ENCODE measurements at places on chromosomes 2 and 18.
A peak's percentile ranks its signal among the peaks of the same experiment; 100 is the strongest.

GRCh38 chr2:138777996-138778395, 2.2 kb downstream of the NXPH2 start:
- no peak for DNase-seq

GRCh38 chr2:64540615-64541014, 16.5 kb downstream of the AFTPH start:
- no peak for DNase-seq

DNA sequence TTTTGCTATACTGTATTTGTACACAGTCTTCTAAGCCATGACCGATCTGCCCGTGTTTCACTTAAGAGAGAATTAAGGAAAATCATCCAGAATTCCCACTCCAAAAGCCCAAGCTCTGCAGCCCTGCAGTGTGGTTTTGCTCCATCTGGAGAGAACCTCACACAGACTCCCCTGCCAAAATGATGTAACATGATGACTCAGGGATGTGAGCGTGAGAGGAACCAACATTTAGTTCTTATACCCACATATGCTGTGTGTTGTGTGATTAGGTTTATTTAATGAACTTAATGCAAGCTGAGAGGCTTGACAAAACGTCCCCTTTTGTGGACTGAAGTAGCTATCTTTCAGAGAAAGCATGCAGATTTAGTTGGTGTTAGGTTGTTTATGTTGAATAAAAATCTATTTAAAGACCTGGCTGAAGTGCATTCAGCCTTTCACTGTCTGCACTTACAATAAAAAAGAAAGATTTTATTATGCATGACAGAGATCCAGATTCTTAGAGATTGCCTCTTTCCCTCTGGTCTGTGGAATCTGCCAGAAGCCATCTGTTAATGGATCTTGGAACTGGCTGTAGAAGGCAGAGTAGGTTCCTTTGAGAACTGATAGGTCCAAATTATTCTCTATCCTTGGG, 6.3 kb downstream of the RAB12 start:
- no peak for DNase-seq

- no peak for DNase-seq
Observed at GRCh38 chr2:232336981-232337720, 41.4 kb upstream of the ALPP start.

DNA sequence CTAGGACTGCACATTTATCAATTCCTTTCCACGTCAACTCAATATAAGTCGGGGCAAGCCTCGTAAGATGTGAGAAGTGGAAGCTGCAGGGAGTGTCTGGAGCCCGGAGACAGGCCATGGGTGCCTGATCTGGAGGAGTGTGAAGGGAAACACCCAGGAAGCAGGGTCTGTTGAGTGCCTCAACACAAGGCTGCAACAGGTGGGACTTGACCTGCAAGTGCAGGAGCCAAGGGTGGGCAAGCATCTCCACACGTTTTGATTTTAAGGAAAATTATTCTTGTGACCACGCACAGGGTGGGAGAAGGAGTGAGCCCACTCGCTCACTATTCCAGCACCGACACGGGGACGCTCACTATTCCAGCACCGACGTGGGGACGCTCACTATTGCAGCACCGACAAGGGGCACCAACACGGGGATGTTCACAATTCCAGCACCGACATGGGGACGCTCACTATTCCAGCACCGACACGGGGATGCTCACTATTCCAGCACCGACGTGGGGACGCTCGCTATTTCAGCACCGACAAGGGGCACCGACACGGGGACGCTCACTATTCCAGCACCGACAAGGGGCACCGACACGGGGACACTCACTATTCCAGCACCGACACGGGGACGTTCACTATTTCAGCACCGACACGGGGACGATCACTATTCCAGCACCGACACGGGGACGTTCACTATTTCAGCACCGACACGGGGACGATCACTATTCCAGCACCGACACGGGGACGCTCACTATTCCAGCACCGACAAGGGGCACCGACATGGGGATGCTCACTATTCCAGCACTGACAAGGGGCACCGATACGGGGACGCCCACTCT, 197.3 kb downstream of the EIPR1 start:
- DNase-seq, result no peak

DNA sequence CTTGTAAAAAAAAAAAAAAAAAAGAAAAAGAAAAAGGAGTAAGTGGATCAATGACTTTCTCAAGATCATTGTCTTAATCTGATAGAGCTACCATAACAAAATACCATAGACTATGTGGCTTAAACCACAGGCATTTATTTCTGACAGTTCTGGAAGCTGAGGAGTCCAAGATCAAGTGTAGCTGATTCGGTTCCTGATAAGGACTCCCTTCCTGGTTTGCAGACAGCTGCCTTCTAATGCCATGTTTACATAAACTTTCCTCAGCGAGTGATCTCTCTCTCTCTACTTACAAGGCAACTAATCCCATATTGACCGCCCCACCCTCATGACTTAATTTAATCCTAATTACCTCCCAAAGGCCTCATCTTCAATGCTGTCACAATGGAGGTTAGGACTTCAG, 36.5 kb upstream of the SIX2 start:
- no peak for DNase-seq

- no peak for DNase-seq
Observed at GRCh38 chr2:164911832-164912231, 43.5 kb downstream of the SLC38A11 start.

DNA sequence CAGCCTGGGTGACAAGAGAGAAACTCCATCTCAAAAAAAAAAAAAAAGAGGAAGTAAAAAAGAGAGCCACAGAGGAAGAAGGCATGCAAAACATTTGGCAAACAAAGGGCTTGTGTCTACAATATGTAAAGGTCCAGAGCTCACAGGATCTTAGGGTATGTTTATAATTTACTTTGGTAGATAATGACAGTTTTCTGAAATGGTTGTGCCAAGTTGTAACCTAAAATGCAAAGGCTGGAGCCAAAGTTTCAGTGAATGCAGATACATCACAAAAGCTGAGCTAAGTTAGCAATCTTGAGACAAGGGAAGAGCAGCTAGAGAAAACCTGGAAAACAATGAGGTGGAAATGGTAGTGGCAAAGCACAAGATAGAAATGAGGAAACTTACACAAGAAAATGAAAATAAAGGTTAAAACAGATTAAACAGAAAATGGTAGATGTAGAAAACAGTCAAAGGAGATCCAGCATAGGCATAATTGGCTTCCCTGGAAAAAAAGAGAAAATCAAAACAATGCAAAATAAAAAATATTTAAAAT, 77.5 kb upstream of the HK2 start:
- no peak for DNase-seq

- no peak for DNase-seq
Observed at GRCh38 chr2:236859908-236860307, 225.8 kb upstream of the COPS8 start.

DNA sequence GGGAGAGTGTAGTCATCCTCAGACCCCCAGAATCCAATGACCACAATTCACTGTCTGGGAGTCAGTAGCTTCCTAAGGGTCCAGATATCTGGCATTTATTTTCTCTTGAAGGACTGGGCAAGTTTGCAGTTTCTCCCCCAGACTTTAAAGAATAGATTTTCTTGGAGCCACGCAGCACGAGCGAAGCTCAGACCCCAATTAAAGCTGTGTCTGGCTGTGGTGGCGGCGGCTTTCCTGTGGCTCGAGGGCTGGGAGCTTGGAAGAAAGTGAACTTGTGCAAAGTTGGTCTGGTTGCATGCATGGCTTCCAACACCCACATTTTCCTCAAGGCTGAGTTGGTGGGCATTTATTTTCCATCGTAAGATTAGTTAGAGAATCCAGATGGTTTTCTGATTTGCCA, 105.0 kb downstream of the ACKR3 start:
- DNase-seq, result no peak

DNA sequence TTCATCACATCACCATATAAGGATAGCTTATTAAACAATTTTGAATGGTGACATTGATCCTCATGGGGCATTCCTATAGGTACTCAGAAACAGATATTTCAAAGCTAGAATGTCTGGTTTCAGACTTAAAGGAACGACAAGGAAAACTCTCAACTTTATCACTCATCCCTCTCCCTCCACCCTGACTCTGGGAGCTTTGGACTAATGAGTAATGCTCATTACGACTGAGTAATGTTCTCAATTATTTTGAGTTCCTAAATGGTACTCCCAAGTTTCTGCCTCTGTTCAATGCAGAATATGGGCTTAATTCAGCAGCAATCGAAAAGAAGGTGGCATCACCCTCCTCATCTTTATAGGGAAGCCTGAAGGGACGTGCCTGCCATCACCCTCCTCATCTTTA, 43.4 kb downstream of the RFX8 start:
- DNase-seq, result no peak

DNA sequence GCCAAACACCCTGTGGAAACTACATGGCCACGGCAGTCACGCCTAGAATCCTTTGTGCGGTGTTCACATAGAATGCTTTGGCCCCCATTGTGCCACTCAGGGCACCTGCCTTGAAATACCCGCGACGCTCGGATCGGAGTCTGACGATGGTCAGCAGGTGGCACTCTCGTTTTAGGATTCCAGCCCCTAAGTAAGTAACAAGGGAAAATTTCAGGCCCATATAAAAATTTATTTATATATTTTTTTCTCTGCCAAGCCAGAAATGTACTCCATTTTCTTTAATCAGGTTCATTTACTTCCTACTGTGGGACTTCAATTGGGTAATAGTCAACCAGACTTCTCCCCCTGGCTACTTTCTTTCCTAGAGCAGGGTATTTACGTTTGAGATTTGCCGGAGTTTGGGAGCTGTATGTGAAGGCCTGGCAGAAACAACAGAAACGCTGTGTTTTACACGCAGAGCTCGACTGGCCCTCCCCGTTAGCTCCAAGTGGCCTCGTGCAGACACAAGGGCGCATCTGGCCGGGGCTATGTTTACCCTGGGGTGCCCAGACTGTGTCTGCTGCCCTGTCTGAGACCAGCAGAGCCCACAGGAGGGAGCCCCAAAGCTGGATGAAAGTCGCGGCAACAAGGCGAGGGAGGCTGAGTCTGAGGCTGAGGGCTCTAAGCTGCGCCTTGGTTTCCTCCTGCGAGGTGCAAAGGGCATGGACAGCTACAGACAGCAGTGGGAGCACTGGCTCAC, 41.6 kb downstream of the LRRC30 start:
- peak; percentile 1 for DNase-seq

- DNase-seq, result no peak
Observed at GRCh38 chr2:148513427-148513826, 131.1 kb upstream of the EPC2 start.

DNA sequence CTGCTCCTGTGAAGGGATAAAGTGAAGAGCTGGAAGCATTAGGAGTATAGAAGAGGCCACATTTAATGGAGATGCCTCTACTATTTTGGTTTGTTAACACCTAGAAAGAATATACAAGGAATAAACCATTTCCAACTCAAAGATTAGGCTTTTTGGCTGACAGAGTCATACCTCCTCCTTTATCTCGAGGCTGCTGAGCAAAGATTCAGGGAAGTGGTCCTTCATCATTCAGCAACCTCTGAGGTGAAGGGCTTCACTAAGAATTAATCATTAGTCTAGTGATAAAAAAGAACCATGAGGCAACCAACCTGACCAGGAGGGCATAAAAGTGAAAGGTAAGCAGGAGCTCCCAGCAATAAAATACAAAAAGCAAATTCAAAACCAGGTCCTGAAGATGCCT, 25.8 kb downstream of the AAK1 start:
- no peak for DNase-seq

DNA sequence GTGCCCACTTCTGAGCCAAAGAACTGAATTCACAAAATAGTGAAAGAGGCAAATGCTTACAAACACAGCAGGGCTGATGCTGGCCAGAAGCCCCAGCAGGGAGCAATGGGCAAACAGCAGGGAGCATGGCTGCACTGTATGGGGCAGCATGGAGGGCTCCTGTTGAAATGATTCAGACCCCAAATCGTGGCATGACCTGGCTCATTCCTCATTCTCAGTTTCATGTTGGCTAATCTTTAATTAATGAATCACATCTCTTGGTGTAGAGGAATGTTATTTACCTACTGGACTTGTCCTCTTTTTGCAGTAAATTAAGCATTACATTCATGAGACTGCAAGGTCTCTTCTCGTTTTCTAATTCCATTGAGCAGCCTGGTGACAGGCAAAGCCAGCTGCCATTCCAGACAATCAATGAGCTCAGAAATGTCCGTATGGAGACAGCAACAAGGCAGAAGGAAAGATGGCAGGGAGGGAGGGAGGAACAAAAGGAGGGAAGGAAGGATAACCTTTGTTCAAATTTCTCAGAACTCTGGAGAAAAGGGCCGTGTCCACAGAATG, 84.9 kb upstream of the ST8SIA3 start:
- no peak for DNase-seq

DNA sequence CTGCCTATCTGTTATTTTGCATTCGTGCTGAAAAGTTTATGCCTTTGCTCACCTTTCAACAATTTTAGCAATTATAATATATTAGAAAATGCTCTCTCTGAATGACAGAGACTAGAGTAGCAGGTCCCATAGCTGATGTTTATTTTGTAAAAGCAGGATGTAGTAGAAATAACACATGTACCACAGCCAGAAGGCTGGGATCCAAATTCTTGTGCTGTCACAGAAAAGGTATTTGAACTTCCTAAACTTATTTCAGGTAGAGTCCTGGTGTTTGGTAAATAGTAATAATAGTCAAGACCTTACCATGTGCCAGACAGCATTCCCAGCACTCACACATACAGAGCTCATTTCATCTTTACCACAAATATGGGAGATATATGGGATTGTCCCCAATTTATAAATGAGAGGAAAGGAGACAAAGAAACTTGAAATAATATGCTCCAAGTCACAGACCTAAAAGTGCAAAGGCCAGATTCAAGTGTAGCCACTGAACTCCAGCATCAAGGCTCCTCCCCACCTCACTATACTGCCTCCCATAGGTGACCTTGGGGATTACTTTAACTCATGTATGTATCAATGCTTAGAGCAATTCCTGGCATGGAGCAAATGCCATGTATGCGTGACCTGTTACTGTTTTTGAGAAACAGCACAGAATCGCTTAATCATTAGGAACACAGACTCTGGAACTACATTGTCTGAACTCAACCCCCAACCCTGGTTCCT, 284.7 kb upstream of the RAB12 start:
- DNase-seq, result no peak

- DNase-seq, result no peak
Observed at GRCh38 chr2:142280831-142281230, 150.0 kb upstream of the LRP1B start.

- DNase-seq, result no peak
Observed at GRCh38 chr2:109350526-109350925, 221.5 kb downstream of the SH3RF3 start.

GRCh38 chr2:124147552-124147951, 122.5 kb downstream of the CNTNAP5 start:
- DNase-seq, result no peak

DNA sequence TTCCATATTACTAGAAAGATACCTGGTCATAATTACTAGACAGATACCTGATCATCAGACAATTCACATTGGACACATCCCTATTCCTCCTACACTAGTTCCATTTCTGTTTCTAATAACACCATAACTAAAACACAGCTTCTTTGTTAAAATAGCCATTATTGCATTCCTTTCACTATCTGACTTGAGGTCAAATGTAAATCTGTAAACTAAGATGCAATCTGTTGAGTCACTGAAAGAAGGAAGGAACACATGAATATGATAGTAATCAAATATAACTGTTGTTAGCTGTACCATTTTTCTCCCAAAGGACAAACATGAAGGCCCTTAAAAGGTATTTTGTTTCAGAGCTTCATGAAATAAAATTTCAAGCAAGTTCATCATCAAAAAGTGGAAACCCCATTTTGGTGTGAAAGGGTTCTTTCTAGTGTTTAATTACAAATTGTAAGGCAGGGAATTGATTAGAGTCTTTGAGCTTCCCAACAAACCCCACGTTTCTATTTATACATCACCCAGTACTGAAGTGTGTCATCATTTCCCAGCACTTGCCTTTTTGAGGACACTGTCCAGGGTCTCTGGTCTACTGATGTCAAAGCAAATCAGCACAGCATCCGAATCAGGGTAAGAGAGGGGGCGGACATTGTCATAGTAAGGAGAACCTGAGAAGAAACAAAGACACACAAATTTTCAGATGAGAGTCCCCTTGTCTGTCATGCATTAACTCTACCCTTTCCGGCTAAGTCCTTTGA, 13.0 kb downstream of the RND3 start:
- no peak for DNase-seq

Measured in stimulated activated CD4-positive, alpha-beta T cell treated with anti-CD3 and anti-CD28 coated beads, Interleukin-2, amount 100 ng/mL, for 24 hours (primary cell).